ENCODE measurements at places on chromosomes 16 and 17.

DNA sequence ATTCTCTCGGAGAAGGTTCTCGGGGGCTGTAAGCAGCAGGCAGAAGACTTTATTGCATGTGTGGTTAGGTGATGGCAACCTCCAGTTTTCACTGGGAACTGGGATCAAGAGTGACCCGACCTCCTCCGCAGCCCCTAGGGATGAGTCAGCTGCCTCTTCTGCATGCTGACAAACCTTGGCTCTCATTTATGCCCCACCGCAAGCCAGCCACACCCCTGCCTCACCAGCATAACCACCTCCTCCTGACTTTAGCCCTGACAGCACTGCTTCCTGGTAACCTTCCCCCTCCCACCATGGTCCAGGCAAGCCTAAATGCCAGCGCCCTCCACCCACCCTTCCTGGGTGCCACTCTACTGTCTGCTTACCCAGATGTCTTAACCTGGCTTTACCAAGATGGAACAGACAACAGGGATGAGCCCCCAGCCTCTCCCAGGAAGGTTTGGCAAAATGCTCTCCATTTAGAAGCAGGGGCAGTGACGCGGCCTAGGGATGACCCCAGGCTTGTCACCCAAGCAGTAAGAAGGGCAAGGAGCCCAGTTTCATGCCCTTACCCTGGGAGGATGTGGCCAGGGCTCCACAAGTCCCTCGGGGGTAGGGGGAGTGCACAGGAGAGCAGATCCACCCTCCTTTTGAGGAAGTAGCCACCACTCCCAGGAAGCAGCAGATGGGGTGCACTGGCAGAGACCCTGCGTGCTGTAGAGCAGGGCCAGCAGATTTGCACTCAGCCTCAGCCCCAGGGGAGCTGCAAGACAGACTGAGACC, 73.5 kb downstream of the GOSR1 start:
- DNase-seq = no peak

DNA sequence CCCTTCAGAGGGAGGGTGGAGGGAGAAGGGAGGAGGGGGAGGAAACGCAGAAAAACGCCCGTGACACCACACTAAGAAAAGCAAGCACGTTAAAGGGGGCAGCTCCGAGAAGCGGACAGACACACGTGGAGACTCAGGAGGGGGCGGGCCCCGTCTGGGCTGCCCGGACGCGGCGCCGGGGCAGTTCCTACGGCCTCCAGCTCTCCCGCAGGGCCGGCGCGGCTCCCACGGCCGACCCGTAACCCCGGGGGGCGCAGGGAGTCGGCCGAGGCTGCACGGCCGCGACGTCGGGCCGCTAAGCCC, 362 bp downstream of the KLHDC4 start:
- no peak for DNase-seq

GRCh38 chr17:57767561-57767960, 22.5 kb upstream of the CCDC182 start:
- no peak for DNase-seq

DNA sequence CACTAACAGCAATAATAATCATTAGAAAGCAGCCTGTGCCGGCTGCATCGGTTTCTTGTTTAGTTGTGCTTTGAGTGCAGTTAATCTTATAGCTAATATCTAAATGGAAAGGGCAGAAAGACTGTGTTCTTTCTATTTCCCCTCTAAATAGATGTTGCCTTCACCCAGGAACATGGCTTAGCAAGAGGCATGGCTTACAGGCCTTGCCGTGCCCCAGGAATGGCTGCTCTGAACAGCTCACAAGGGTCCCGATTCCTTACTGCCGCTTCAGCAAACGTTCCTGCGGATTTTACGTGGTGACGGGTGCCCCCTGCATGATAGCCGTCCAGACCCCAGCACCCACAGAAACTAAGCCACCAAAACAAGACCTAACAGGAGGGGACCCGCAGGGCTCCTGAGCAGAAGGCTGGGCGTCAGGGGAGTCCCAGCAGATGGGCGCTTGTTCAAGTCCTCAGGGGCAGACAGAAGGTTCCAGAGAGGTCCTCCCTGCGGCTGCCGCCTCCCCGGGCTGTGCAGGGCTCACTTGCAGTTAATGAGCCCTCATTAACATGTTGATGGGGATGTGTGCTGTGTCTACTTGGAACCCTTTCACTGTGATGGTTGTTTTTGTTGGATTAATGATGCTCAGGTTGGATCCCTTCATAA, 52.5 kb upstream of the ENPP7 start:
- no peak for DNase-seq

DNA sequence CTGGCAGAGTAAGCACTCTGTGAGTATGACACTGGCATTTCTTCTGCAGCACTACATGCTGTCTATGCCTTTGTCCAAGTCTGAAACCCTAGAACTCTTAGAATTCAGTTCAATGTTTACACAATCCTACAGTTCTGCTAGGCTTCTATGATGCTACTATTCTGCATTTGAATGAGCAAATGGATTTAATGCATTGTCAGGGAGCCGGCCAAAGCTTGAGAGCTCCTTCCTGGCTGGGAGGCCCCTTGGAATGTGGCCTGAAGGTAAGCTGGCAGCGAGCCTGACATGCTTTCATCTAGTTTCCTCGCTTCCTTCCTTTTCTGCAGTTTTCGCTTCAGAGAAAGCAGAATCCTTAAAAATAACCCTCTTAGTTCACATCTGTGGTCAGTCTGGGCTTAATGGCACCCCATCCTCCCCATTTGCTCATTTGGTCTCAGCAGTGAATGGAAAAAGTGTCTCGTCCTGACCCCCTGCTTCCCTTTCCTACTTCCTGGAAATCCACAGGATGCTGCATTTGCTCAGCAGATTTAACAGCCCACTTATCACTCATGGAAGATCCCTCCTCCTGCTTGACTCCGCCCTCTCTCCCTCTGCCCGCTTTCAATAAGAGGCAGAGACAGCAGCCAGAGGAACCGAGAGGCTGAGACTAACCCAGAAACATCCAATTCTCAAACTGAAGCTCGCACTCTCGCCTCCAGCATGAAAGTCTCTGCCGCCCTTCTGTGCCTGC, at the start of gene CCL2:
Gene CCL2 (plus strand): TSS at position 635 of the 730 bp plus-strand sequence. CDS start 65 bp downstream, at position 700.
- peak; percentile 46 for DNase-seq

DNA sequence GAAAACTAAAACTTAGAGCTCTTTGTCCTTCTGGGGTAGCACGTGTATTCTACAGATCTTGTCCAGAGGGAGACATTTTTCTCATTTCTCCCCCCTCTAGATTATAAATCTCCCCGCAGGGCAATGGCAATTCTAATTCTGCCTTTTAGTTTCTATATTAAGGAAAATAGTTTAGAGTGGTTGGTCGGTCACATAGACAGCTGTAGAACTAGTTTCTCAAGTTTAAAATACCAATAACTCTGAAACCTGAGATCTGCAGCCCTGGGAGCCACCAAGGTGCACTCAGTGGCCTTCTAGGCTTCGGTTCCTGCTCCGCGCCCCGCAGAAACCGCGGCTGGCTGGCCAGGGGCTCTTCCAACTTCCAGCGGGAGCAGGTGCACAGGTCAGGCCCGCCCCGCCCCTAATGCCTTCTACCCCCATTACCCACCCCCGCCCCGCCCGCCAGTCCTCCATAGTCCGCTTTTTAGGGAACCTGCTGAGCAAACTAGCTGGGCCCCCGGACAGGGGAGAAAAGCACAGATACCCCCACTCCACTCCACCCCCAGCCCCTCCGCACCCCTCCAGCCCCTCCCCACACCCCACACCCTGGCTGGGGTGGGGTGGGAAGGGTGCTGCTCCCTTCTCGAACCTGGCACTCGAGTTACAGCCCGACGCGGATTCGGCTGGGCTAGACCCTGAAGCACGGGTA, 431 bp downstream of the SLFN11 start:
- DNase-seq = no peak

DNA sequence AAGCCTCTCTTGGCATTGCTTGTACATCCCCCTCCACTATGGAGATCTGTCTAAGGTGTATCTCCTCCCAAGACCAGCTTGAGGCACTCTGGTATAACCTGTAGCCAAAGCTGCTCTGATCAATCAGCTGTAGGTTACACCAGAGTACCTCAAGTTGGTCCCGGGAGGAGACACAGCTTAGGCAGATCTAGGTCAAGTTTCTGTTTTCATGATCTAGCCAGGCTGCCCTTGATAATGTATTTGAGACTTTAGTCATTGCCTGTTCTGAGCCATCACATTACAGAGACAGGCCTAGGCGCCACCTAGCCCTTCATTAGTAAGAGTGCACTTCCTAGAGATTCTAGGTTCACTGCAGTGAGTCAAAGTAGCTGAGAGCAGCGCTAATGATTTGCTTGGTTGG, 31.4 kb downstream of the ASGR1 start:
- DNase-seq = no peak

GRCh38 chr16:83698964-83699363, 108.8 kb upstream of the HSBP1 start:
- DNase-seq = no peak

- DNase-seq = no peak
Observed at GRCh38 chr17:78514521-78514920, 62.7 kb downstream of the DNAH17 start.

DNA sequence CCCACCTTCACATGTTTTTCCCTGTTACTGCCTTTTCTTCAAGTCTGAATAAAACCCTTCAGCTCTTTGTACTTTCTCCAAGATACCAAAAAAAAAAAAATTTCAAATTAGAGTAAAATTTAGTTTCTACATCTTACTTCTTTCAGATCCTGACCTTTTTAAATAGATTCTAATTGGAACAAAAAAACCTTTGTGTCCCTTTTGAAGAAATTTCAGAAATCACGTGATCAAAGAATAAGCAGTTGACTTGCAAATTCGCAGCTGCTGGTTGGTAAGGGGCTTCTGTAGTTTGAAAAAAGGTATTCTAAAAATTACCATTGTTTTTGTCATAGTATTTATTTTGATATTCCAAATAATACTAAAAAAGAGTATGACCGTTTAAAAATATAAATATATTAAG, 71.7 kb downstream of the CDC27 start:
- DNase-seq = no peak

DNA sequence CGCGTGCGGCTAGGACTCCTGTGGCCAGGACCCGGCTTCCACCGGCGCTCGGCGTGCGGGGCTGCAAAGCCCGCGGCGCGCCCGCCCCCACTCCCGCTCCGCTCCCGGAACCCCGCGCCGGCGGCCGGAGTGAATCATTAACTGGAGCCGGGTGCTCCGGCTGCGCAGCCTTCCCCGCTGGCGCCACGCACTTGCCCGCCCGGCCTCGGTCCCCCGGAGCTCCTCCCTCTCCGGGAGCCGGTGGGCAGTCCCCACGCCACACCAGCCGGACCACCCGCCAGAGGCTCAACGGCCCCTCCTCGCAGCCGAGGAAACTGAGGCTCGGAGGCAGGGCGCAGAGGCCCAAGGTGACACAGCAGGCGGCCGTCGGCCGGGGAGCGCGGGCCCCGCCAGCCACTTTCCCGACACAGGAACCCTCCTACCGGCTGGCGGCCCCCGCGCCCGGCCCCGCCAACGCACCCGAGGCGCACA, 580 bp downstream of the BCAR1 start:
- no peak for DNase-seq

- no peak for DNase-seq
Observed at GRCh38 chr17:68560966-68561720, 40.0 kb downstream of the FAM20A start.

- DNase-seq = no peak
Observed at GRCh38 chr17:64183815-64184214, 53.9 kb upstream of the ERN1 start.

GRCh38 chr17:33106525-33107165, 115.0 kb downstream of the SPACA3 start:
- DNase-seq = no peak

DNA sequence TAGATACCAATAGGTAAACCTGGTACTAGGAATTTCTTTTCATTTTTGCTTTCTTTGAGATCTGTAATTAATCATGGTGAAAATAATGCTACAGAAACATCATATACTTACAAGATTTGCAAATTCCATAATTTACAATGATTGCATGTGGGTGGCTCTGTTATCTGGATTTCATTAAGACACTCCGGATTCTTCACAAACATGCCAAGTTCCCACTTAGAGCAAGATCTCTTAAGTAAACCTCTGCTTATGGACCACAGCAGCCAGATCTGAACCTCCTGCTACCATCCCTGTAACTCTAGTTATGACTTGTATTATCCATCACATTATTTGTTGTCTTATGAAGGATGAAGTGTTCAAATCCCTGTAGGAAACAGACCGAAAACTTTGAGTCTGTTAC, 424.7 kb downstream of the CDH13 start:
- DNase-seq = no peak

Measured in left renal cortex interstitium (tissue), 4 donors.